ENCODE measurements at places on chromosomes 3 and 15.

DNA sequence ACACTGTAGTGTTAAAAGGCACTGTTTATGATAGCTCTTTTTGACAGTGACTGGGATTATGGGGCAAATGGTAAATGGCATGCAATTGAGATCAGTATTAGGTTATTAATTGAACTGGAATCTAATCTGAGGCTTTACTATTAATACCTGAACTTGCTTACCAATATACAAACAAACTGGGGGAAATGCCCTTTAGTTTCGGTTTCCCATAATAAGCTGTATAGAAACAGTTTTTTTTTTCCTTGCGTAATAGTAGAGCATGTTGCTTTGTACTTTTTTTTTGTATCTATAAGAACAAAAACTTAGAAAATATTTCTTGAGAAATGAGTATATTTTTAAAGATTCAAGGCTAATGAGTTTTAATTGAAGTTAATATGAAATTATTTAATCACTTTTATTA lies 95.0 kb downstream of the FNDC3B start:
- no peak for DNase-seq

- no peak for DNase-seq
These were observed 5.4 kb upstream of the TRIM59 start for GRCh38 chr3:160454995-160455394.

- no peak for DNase-seq
These were observed 10.5 kb downstream of the ADIPOQ start for GRCh38 chr3:186852994-186853393.

DNA sequence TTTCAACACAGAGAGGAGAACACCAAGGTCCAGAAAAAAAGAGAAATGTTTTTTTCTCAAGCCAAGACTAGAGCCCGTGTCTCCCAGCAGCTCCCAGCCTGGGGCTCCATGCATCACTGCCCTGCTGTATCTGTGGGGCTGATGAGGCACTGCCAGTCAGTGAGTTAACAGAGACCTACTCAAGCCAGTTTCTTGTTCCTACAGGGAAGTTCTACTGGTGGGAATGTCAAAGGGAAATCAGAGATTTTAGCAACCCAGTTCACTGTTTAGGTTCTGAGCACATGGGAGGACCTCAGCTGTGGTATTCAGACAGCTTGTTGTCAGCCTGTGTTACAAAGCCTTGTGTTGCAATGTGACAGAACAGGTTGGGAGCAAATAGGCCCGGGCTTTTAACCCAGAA lies 234.3 kb downstream of the TLE3 start:
- DNase-seq: no peak

- no peak for DNase-seq
These were observed 45.0 kb downstream of the COPS2 start for GRCh38 chr15:49110158-49110944.

DNA sequence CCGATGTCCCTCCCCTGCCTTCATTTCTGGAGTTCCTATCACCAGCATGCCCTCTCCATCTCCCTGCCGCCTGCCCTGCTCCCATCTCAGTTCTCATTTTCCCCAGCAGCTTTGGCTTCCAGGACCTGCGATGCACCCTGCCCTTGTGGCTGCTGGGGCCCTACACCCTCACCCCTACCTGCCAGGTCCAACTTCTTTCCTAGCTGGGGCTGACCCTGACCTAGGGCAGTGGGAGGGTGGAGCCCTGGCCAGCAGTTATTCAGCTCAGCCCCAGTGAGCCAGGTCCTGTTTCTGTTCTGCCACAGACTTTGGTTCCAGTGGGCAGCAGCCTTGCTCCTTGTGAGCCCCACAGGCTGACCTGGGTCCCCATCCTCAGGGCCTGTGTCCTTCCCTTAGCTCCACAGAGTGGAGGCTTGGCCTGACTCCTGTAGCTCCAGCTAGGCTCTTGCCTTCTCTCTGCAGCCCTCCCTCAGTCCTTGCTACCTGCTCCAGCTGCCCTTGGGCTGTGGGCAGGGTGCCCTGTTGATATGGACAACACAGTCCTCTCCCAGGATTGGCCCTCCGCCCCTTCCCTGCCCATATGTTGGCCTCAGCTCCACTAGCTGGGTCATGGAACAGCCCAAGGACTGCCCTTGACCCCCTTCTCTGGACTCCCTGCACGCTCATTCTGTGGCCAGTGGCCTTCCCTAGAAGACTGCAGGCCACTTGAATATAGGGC lies 34.7 kb upstream of the PDE8A start:
- no peak for DNase-seq

- no peak for DNase-seq
These were observed 120.4 kb downstream of the GABRG3 start for GRCh38 chr15:27091270-27091940.

Measured in activated T-cell treated with anti-CD3 and anti-CD28 coated beads, Interleukin-2, amount 50 U/mL, for 72 hours (primary cell).